Esophagus muscularis mucosa (tissue), 4 donors: ENCODE measurements at places on chromosomes 12 and 14.

DNA sequence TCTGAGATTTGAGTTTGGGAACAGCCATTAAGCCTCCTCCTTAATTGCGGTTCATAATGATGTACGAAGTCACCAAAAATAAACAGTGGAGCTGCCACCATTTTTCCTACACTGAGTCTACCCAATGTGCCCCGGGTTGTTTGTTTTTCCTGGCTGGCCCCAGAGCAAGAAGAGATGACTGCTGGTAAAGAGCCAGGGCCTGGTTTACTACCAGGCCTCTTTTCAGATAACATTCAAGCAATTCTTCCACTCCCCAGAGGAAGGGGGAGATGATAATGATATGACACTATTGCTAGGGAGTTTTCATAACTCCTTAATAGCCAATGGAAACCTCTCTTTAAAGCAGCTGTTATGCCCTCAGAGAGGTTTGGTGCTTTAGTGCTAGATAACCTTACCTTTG, 42.3 kb downstream of the BRAP start:
- no peak for DNase-seq

- no peak for DNase-seq
Observed at GRCh38 chr12:10501030-10501429, 4.7 kb upstream of the EIF2S3B start.

DNA sequence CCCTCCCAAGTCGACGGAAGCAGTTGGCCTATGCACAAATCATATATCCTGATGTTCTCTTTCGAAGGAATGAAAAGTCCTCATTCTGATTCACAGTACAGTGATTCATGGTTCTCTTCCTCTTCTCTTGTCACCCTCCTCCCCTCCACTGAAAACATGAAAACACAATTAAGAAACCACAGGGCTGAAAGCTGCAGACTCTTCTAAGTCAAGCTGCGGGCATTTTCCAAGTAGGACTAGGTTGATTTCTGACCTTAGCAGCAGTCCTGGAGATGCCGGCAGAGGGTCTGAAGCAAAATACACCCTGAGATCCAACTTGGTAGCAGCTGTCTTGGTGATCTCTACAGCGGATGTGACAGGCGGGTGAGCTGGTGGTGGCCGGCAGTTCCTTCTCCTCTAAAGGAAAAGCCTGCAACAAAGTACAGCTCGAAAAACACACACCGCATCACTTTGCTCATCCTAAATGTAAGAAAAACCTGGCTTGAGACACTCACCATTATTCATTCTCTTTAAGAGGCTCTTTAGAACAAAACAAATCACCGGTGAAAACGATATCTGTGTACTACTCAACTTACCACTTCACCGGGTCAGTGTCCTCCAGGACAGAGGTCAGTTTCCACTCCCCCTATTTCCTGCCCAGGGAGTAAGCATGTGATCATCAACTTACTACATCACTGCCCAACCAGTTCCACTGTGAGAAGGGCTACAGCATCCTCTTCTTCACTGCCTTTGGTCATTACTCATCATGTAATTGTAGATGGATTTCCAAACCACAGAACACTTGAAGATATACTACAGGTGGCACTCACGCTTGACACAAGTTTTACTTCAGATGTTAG, 6.0 kb downstream of the TMCC3 start:
- DNase-seq, result no peak

DNA sequence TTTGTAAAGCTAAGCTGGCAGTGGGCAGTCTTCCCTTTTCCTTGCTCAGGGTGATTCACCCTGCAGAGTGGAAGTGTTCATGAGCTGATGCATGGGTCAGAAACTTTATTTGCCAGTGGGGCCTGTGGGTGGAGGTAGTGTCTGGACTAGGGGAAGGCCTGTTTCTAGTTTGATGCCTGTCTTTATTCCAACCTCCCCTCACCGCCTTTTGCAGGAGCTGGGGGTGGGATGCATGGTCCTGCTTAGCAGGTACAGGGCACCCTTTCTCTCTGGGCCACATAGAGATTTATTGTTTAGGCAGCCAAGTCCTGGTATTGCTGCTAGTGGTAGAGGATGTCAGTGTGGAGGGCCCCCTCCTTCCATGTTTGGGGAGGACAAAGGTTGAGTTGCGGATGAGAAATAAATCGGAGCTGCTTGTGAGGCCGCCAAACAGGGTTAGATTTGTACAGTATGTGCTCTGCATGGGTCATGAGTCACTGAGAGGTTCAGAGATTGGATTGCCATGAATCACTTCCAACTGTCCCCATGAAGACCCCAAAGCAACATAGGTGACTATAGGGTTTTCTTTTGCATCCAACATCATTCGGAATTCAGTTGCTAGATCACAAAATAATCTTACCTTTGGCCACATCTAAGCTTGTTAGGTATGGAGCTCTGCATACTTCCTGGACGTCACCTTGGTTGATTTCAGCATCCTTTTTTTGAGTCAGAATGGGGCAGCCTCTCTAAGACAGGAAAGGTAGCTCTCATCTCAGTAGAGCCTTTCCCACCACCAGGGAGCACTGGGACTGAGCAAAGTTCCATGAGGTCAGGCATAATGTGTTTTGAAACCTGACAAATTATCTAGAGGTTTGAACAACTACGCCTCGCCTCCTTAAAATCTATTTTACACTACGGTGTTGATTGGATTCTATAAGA, 8.8 kb downstream of the SMOC1 start:
- DNase-seq, result no peak

DNA sequence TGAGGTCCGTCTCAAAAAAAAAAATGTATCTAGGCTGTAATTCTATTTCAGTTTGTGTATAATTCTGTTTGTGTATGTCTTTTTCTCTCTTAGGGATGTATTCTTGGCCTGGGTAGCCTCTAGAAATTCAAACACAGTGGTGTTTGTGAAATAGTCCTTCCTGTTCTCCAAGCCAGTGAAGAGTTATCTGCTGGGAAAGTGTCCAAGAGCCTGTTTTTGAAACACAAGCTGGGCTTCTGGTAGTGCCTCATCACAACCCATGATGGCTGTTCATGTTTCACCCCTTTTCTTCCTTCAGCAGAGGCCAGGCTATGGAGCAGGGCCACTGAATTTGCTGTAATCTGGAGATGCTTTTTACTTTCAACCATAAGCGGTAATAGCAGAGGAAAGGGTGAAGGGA, 14.7 kb downstream of the METTL3 start:
- DNase-seq, result no peak
